ENCODE measurements at places on chromosomes 5 and 9.
A peak's percentile ranks its signal among the peaks of the same experiment; 100 is the strongest.

DNA sequence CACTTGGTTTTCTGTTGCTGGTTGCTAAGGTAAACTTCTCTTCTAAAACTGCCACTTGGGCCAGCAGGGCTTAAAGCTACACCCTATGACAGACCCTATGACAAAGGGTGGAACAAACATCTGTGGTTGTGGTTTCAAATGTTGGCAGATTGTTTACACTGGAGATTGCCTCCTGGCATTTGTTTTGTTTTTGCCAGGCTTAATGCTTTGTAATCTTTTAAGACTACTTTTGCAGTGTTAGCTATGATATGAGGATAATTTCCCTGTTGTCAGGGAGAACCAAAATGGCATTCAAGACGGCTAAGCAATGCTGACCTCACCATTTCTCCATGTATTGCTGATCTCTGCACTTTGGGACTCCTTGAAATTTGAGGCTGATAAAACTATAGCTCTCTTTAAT lies 50.3 kb downstream of the MAMDC2 start:
- no peak for DNase-seq

- DNase-seq: no peak
Measured at GRCh38 chr9:130287736-130288135, 22.2 kb downstream of the HMCN2 start.

GRCh38 chr9:127172066-127172707 lies 49.8 kb upstream of the ANGPTL2 start:
- DNase-seq: no peak

DNA sequence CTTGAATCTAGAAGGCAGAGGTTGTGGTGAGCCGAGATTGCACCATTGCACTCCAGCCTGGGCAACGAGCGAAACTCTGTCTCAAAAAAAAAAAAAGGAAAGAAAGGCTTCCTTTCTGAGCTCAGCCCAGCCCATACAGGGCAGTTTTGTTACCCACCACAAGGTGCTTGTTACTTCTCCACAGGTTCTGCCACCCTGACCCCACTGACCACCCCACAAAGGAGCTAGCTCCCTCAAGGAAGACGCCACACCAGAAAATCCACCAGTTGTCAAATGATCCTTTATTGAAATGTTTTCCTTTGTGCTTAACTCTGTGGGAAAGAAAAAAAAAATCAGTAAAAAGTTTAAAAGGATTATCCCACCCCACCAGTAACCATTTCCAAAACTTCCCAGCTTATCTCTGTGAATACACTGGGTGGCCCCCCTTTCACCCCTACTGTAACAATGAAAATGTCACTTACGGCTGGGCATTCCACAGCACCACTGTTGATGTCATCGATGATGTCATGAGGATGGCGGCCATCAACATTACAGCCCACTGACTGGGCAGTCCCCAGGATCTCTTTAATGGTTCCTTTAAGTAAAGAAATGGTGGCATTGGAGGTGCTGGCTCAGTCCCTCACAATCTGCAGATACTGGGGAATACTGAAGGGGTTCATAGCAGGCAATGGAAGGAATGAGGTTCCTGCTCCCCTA lies 3.6 kb downstream of the RPL12 start:
- no peak for DNase-seq

DNA sequence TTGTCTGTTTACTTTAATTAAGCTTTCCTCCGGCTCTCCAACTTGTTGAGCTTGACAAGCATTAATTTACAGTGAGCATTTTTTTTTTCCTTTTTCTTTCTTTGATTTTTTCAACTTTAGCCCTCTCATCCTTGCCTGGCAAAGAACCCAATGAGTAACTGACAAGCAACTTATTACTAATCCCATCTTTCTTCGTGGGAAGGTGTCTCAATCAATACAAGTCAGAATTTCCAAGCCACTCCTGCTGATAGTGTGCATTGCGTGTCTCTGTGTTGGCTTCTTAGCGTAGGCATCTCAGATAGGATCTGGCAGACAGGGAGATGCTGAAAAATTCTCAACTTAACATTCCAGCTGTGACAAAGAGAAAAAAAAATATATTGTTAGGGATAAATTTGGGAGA lies 527.7 kb upstream of the WWC1 start:
- no peak for DNase-seq

GRCh38 chr9:111928359-111928720 lies 31.7 kb downstream of the UGCG start:
- DNase-seq: no peak

GRCh38 chr9:131310833-131311554 lies 21.5 kb downstream of the PLPP7 start:
- DNase-seq: no peak

DNA sequence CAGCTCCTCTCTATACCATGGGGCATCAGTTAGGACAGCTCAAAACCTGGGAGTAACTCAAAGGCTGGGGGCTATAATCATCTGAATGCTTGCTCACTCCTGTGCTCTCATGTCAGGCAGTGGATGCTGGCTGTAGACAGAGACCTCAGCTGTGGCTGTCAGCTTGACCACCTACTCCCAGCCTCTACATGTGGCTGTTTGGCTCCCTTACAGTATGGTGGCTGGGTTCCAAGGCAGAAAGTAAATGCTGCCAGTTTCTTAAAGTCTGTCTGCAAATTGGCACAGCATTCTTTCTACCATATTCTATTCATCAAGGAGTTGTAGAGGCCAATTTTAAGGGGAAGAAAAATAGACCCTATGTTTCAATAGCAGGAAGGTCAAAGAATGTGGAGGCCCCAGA lies 66.9 kb downstream of the TMC1 start:
- no peak for DNase-seq

DNA sequence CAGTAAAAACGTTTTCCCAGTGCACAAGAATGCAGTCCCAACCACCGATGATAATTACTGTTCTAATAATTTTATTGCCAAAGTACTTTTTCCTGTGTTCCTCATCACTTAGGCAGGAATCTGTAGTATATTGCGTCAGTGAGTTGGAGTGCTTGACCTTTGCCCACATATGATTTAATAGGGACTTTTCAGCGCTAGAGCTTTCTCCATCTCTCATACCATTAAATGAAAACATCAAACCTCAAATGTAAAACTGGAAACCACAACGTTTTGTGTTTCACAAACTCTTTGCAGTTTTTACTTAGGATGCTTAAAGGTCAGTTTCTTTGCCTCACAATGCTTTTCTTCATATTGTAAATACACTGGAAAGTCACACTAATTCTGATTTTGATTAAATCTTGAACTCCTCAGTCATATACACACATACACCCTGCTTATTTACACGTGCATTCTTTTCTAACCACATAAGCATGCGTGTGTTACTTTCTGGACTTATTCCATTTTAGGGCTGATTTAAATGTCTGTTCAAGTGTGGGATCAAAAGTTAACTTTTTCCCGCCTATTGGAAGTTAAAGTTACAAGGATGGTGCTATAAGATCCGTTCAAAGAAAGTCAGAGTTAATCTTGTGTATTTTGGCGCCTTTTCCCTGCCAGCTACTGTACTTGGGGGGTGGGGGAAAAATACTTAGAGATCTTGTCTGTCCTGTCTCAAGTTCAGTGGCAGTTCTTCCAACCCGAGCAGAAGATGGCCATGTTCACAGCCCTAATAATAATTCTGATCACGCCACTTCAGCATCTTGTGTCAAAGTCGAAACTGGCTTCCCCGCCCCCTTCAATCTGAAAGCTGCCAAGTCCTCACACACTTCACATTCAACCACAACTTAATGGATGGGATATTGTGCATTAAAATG lies 6.6 kb upstream of the NFIB start:
- DNase-seq: peak; percentile 23

- no peak for DNase-seq
Measured at GRCh38 chr9:82570226-82570625, 492.7 kb downstream of the RASEF start.

GRCh38 chr5:65021527-65022226 lies 252.9 kb downstream of the CWC27 start:
- no peak for DNase-seq

DNA sequence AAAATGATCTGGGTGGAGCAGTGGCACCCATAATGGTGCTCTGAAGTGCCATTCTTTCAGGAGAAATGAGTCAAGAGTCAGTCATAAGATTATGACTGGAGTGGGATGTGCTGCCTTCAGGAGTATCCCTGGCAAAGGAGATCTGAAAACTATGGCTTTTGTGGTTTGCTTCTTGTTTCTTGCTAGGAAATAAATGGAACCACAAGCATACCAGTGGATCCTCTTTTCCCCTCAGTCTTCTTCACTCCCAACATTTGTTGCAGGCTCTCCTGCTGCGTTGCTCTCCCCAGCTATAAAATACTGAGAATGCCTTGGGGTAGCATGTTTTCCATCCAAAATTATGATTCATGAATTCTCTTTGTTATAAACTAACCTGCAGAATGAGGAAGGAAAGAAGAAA lies 199.1 kb downstream of the NNT start:
- no peak for DNase-seq

Measured in BE2C (cell line).